Adrenal gland (tissue), 19 donors: ENCODE measurements at places on chromosomes 13 and 19. TPM values are rescaled to one million over a fixed set of nuclear protein-coding genes. Genes with fewer than 3 reads are reported as not detected.

ZNF45 gene
- 22.2 TPM for total RNA-seq

CALR3 gene
- not detected for total RNA-seq

CCDC194 gene
- total RNA-seq = not detected

CPAMD8 gene
- 11.8 TPM for total RNA-seq

DNA sequence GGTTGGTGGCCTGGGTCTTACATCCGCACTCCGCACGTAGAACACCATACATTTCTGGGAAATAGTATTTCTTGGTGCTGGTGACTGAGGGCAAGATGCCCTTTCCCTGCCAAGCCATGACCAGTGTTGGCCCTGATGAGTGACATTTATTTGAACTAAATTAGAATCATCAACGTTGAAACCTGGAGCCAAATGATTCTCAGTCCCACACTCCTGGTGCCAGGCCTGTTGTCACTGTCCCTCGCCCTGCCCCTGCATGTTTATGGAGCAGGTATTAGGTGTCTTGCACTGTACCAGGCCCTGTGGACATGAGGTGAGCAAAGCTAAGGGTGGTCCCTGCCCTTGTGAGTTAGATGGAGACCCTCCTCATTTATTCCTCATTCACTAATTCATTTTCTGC is 5.8 kb downstream of the CHST8 start:
- peaks cover under 1% of the 10 kb centered on the region for H3K4me1 ChIP-seq
- peaks cover 19% of the 10 kb centered on the region for H3K27me3 ChIP-seq
- H3K27ac ChIP-seq = no peak overlapping the region
- no peak overlapping the region for H3K4me3 ChIP-seq
- DNase-seq = no peak
- no peaks in the 10 kb centered on the region for H3K36me3 ChIP-seq

DNA sequence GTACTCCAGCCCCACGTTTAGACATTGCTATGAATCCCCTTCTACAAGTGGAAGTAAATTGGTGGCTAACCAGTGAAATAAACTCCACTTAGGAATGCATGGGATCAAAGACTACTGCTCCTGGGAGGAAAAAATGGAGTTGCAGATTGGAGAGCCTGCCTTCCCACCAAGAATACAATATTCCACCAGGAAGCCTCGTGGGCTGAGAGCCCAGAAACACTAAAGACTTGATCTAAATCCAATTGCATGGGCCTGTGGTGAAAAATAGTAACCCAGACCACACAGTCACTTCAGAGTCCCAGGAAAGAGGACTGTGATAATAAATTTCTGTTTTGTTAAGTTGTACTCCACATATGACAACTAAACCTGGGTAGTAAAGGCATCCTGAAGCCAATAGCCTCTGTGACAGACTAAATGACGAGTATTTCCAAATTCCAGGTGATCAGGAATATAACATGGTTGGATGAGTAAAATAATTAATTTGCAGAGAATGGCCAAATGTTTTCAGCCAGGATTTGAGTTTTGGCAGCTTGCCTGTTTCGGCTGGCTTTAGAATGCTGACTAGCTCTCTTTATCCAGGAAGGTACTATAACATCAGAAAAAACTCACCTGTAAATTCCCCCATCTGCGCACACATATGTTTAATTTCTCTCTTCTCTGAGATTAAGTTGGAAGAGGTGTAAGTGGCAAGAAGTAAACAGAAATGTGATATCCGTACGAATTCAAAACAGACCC is 480.3 kb downstream of the LIG4 start:
- no peak for DNase-seq
- H3K4me3 ChIP-seq = no peak overlapping the region
- H3K27me3 ChIP-seq = no peaks in the 10 kb centered on the region
- H3K27ac ChIP-seq = no peak overlapping the region

DNA sequence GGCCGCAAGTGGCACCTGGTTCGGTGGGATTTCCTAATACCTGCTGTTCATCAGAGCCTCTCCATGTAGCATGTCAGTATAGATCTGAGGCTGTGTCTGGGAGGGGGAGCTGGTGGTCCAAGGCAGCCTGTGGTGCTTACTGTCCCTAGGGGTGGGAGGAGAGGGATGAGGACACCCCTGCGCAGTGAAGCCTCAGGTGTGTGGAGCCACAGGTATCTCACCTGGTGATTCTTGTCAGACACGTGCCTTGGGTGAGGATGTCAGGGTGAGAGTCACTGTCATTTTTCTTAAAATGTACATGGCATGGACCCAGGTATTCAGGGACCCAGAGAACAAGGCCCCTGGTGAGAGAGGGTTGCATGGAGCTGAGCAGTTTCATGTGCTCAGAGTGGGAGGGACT is 11.7 kb downstream of the CEACAM4 start:
- no peaks in the 10 kb centered on the region for H3K36me3 ChIP-seq
- DNase-seq = no peak
- peaks cover 3% of the 10 kb centered on the region for H3K27me3 ChIP-seq
- no peaks in the 10 kb centered on the region for H3K4me1 ChIP-seq
- no peak overlapping the region for H3K27ac ChIP-seq

DNA sequence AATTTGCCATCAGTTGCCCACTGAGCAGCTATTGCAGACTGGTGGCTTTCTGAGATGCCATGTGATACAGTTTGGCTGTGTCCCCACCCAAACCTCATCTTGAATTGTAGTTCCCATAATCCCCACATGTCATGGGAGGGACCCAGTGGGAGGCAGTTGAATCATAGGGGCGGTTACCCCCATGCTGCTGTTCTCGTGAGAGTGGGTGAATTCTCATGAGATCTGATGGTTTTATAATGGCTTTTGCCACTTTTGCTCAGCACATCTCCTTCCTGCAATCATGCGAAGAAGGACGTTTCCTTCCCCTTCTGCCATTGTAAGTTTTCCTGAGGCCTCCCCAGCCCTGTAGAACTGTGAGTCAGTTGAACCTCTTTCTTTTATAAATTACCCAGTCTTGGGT is 34.8 kb upstream of the ANKRD10 start:
- no peak overlapping the region for H3K27ac ChIP-seq
- no peak overlapping the region for H3K4me3 ChIP-seq
- no peaks in the 10 kb centered on the region for H3K36me3 ChIP-seq
- no peaks in the 10 kb centered on the region for H3K27me3 ChIP-seq
- no peak for DNase-seq

- H3K27me3 ChIP-seq = no peaks in the 10 kb centered on the region
- no peaks in the 10 kb centered on the region for H3K4me1 ChIP-seq
- no peak overlapping the region for H3K4me3 ChIP-seq
- no peaks in the 10 kb centered on the region for H3K36me3 ChIP-seq
These were observed 24.5 kb upstream of the CXCL17 start for GRCh38 chr19:42467183-42467760.

GRCh38 chr13:113114511-113115362 is 7.9 kb upstream of the F10 start:
- peaks cover 11% of the 10 kb centered on the region for H3K4me1 ChIP-seq
- H3K27me3 ChIP-seq = peaks cover 14% of the 10 kb centered on the region
- H3K27ac ChIP-seq = no peak overlapping the region

- H3K36me3 ChIP-seq = no peaks in the 10 kb centered on the region
- no peaks in the 10 kb centered on the region for H3K27me3 ChIP-seq
- no peak for DNase-seq
- no peaks in the 10 kb centered on the region for H3K4me1 ChIP-seq
- no peak overlapping the region for H3K4me3 ChIP-seq
These were observed 443.1 kb upstream of the SPRY2 start for GRCh38 chr13:80783926-80784565.

DNA sequence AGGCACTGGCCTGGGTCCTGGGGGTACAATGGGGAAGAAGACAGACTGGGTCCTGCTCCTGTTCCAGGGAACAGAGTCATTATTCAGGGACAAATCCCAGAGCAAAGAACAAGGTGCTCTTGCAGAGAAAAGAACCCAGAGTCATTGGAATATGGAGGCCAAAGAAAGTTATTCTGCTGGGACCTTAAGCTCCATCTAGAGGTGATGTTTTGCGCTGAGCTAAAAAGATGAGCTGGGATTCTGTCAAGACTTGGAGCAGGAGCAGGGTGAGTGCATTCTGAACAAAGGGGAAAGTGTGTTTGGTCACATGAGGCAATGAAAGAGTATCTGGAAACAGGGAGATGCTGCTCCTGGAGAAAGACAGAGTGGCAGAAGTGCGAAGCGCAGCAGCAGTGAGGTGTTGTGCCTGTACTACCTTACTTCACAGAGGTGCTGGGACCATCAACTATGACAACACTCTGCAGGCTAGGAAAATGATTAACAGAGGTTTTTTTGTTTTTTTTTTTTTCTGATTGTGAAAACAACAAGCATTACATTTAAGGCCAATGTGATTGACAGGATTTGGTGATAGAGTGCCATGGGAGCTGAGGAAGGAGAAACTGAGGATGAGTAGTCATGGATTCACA is 95.3 kb upstream of the TNFSF11 start:
- no peak overlapping the region for H3K27ac ChIP-seq
- no peaks in the 10 kb centered on the region for H3K36me3 ChIP-seq
- no peak for DNase-seq
- no peaks in the 10 kb centered on the region for H3K27me3 ChIP-seq
- H3K4me1 ChIP-seq = no peaks in the 10 kb centered on the region

- H3K27me3 ChIP-seq = no peaks in the 10 kb centered on the region
- no peak for DNase-seq
- H3K36me3 ChIP-seq = no peaks in the 10 kb centered on the region
- no peak overlapping the region for H3K4me3 ChIP-seq
These were observed 137.6 kb upstream of the PEG3 start for GRCh38 chr19:56978023-56978565.
